ENCODE measurements at places on chromosomes 5 and 9.

DNA sequence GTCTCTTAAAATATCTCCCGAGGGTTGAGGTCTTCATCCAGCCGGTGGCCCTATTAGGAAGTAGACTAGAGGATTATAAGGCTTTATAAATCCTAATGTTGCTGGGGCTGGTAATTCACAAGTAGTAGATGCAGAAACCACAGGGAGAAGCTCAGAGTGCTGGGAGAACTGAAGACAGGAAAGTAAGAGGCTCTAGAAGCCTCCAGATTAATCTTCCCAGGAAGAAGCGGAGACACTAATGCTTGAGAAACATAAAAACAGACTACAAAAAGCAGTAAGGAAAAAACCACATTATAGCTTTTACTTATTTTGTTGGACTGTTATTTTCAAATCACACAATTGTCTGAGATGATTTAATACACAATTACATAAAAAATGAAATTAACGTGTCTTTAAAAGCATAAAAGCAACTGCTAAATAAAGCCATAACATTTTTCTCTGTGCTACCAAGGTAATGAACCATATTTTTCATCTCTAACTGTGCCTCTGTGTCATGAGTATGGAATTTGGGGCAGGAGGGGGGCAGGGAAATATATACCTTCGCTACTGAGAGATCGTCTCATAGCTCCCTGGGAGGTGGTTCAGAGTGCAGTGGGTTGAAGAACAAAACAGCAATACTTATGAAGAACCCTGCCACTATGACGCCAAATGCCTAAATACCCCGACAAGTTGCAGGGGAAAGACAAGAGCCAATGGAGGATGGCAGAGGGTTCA lies 806.2 kb upstream of the WWC1 start:
- no peak for DNase-seq

GRCh38 chr5:57243286-57244137 lies 69.7 kb downstream of the GPBP1 start:
- no peak for DNase-seq

DNA sequence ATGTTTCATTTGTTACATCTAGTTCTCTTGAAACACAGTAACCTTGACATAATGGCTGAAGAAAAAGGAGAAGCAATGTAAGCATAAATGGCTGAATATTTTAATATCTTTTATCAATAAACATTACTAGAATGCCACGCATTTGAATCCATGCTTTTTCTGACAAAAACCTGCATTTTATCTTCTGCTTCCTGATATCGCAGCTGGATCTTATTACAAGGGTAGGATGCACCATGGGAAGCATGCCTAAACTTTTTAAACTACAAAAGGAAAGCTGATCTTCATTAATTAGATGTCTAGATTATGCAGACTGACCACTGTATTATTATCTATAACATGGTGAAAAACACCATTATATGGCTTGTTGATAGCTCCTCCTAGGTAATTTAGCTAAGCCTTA lies 156.6 kb downstream of the SLF1 start:
- DNase-seq, result no peak

DNA sequence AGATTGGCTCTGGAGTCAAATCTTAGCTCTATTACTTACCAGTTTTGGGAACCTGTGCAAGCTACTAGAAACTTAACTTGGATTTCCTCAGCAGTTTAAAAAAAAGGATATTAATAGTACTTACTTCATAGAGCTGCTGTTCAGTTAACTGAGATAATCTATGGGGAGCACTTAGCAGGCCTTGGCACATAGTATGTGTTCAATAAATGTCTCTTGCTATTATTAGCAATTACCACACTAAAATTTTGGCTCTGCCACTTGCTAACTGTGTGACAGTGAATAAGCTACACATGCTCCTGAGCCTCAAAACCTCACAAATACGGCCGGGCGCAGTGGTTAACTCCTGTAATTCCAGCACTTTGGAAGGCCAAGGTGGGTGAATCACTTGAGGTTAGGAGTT lies 55.9 kb downstream of the CDK5RAP2 start:
- DNase-seq, result no peak

DNA sequence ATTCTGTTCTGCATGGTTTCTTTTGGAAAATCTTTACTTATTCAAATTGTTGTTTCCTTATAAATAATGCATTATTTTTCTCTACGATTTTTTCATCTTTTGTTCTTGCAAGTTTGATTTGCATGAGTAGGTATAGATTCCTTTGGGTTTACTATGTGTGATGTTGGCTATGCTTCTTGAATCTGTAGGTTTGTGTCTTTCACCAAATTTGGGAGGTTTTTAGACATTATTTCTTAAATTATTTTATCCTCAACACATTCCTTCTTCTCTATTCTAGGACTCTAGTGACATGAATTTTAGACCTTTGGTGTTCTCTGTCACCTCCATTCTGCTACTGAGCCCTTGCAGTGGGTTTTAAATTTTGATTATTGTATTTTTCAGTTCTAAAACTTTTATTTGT lies 219.0 kb downstream of the CWC27 start:
- no peak for DNase-seq

GRCh38 chr5:168176251-168176650 lies 115.2 kb upstream of the WWC1 start:
- DNase-seq, result no peak

GRCh38 chr9:136257381-136258298 lies 12.0 kb upstream of the QSOX2 start:
- DNase-seq, result no peak

DNA sequence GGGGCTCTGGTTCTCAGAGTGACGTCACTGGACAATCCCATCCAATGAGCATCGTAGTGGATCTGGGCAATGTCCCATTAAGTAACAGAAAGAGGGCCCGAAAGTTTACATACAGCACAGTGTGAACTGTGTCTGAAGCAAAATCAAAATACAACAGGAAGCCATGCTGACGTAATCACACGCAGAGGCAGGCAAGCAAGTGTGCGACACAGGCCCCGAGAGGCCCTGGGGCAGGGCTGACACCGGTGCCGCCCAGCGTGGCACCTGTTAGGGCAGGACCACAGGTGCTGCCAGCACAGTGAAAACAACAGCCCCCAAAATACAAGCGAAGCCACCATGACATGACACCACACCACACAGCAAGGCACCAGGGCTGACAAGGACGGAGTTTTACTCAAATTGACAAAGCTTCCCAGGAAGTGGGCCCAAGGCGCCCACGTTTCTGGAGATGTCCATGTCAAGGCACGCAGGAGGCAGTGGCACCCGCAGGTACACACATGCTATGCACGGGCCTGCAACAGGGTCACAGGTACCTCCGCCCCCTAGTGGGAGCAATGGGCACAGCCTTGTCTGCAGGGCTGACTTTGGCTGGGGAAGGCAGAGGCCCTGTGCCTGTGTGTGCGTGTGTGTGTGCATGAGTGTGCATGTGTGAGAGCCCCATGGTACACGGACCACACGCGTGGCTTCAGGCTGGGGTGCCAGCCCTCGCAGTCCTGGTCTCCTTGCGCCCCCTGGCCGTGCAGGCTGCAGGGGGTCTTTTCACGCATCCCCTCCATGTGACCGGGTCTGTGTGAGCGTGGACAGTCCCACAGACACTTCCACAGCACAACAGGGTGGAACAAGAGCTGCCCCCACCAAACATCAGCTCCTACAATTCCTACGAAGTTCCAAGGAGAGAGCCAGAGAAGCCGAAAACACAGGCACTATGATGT lies 19.6 kb downstream of the QSOX2 start:
- peak; percentile 31 for DNase-seq

GRCh38 chr5:54774281-54775170 lies 210.9 kb downstream of the ESM1 start:
- no peak for DNase-seq

- DNase-seq, result no peak
These were observed 488.5 kb downstream of the NR2F1-AS1 start for GRCh38 chr5:93092349-93093105.

GRCh38 chr5:7667216-7667767 lies 183.6 kb downstream of the CFAP90 start:
- no peak for DNase-seq

DNA sequence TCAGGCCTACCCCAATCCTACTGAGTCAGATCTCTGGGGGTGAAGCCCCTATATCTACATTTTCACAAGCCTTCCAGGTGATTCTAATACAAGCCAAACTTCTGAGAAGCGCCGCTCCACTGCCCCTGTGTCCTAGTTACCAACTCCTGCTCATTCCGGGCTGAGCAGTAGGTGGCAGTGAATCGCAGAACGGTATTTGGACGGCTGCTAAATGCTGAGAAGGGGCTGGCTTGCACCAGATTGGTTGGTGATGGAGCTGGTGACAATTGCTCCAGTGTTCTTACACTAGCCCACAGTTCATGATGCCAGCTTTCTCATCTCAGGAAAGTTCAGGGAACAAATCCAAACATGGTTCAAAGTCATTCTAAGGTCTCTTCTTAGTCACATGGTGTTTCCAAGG lies 31.1 kb upstream of the FGF1 start:
- DNase-seq, result peak; percentile 6

DNA sequence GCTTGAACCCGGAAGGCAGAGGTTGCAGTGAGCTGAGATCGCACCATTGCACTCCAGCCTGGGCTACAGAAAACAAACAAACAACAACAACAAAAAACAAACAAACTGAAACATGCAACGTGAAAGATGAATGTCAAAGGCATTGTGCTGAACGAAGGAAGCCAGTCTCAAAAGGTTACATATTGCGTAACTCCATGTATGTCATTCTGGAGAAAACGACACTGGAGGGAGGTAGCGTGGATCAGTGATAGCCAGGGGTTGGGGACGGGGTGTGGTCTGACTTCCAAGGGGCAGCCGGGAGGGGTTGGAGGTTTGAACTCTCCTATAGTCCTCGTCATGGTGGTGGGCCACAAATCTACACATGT lies 12.1 kb upstream of the WDR5 start:
- no peak for DNase-seq

GRCh38 chr9:113650207-113651131 lies 186.9 kb downstream of the RGS3 start:
- DNase-seq, result peak; percentile 83

DNA sequence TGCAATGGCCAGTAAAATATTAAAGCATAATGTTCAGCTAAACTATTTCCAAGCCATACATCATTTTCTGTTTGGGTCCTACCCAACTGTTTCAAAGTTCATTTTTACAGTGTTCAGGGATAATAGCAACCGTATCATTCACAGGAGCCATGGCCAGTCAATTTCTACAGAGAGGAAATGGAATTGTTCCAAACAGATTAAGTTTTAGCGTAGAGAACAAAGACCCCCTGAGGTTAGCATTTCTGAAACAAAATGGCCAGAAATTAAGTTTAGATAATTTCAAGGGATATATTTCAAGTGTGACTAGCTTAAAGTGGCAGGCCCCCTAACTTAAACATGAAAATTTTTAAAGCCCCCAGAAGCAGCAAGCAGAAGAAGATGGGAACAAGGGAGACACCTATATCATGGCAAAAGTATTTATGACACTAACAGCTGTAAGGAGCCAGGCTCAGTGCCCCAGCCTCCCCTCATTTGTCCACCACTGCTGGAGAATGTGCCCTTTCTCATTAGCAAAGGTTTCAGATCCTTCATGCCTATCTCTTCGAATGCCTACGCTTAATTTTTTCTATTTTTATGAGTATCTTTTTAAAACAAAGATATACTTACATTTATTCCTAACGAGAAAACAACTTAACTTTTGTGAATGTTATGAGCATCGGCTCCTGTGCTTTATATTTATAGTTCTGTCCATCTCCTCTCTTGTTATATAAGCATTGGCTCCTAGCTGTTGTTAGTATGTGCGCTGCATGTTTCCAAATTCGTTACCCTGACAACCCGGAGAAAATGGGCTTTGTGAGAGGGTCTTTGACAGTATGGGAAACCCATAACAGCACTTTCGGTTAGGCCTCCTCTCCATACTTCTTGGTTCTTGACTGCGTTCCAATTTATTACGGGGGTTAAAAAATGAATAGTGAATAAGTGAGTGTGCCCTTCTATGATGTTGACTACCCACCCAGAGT lies 116.3 kb downstream of the MED27 start:
- DNase-seq, result no peak

GRCh38 chr5:102286476-102286875 lies 9.6 kb downstream of the SLCO4C1 start:
- DNase-seq, result no peak

- no peak for DNase-seq
These were observed 3.0 kb upstream of the C1QTNF3 start for GRCh38 chr5:34045996-34046395.

- DNase-seq, result no peak
These were observed 39.2 kb downstream of the YIPF5 start for GRCh38 chr5:144131261-144131660.

DNA sequence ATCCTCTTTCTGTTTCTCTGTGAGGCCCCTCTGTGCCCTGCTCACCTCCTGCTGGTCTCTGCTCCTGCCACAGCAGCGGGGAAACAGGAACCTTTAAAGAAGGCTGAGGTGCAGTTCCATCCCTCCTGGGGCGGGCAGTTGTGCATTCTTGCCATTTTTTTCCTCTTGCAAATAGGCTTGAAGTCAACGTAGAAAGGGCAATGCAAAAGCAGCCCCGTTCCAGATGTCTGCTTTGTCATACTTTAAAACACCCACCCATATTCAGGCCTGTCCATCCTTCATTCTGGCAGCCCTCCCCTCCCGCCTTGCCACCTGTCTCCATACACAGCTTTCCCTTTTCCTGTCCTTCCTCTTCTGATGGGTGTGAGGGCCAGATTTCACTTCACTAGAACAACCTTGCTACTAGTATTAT lies 65.4 kb upstream of the KLF9 start:
- no peak for DNase-seq

- no peak for DNase-seq
These were observed 1054.9 kb downstream of the PTPRD start for GRCh38 chr9:9557804-9558334.

DNA sequence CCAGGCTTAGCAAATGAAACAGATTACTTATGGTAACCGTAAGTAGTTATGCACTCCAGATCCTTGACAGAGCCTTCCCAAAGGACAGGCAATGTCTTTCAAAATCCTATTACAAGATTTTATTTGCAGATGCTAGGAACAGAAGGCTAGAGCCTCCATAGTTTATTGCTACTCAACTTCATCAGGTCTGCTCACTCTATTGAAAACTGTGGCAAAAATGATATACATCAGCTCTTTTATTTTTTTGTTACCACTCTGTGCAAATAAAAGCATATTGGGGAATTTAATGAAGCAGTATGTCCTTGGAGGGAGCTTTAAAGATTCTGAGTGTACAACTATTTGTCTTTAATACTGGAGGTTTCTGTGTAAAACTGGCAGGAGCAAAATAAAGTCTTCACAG lies 46.5 kb downstream of the SLC44A1 start:
- no peak for DNase-seq

GRCh38 chr5:80592105-80592504 lies 22.0 kb upstream of the ANKRD34B start:
- DNase-seq, result no peak
